ENCODE measurements at places on chromosomes 3 and 15. TPM values are rescaled to one million over a fixed set of nuclear protein-coding genes. Genes with fewer than 3 reads are reported as not detected.

LMAN1L gene
- 8.1 TPM for total RNA-seq

B2M gene
- 1,128 TPM for total RNA-seq

BTLA gene
- not detected for total RNA-seq

DNA sequence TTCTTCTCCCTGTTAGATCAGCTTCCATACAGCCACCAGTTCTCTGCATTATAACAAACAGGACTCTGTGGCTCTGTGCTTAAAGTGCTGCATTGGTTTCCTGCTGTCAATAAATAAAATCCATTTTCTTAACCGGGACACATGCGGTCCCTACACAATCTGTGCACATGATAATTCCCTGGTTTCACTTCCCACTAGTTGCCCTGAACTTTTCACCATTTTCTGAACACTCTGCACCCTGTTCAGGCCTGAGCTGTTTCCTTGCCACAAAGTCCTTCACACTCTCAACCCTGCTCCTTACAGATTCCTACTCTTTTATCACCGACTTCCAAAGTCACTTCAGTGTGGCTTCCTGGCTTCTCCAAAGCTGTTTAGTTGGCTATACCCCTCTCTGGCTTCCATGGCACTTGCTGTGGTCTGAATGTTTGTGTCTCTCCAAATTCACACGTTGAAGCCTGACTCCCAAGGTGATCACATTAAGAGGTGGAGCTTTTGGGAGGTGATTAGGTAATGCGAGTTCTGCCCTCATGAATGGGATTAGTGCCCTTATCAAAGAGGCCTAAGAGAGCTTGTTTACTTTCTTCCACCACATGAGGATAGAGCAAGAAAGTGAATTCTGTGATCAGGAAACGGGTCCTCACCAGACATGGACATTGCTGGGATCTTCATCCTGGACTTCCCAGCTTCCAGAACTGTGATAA, 233.4 kb downstream of the CHST2 start:
- no peak overlapping the region for H3K27ac ChIP-seq
- H3K4me1 ChIP-seq = no peaks in the 10 kb centered on the region
- no peak overlapping the region for H3K4me3 ChIP-seq
- no peak for DNase-seq
- no peaks in the 10 kb centered on the region for H3K27me3 ChIP-seq
- H3K36me3 ChIP-seq = no peaks in the 10 kb centered on the region
